ENCODE measurements at places on chromosomes 3 and 15.

- no peak for DNase-seq
Measured at GRCh38 chr15:25711164-25711563, 152.0 kb downstream of the ATP10A start.

DNA sequence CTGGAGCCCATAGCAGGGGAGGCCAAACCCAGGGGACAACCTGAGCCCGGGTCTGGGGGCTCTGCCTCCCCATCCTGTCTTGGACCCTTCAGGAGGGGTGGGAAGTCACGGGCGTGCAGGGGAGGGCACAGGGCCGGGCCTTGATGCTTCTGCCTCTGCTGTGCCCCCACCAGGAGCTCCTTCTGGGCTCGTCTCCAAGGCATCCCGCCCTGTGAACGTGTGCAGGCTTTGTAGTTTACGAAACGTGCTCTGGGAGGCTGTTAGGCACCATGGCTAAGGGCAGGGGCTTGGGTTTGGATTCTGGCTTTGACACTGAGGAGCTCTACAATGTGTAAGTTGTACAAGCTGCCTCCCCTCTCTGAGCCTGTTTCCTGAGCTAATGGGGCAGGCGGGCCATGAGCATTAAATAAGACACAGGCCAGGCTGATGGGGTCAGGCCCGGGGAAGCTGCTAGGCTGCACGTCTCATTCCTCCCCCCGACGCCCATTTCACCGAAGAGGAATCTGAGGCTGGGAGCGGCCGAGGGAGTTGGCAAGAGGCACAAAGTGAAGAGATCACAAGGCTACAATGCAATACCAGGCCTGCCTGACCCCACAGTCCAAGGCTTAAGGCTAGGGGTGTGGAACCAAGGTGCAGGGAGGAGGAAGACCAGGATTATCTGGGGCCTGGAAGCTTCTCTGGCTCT, 19.6 kb downstream of the PLXND1 start:
- no peak for DNase-seq

DNA sequence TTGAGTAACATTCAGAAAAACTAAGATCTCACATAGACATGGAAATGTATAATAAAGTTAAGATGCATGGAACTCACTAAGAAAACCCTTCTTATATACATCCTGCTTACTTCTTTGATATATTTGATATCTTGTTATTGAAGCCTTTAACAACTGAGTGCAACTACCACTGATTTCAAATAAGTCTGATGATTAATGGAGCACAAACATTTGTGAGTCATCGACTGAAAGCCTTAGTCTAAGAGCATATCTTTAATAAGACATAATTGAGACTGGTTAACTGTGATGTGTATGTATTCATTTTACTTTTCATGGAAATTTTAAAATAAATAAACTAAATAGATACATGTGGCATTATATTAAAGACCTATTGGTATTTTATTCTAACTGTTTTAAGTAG, 740.5 kb downstream of the EPHA3 start:
- no peak for DNase-seq

GRCh38 chr3:149848238-149848637, 35.2 kb downstream of the RNF13 start:
- DNase-seq: no peak

GRCh38 chr15:92914103-92914499, 14.0 kb downstream of the CHD2 start:
- DNase-seq: no peak

DNA sequence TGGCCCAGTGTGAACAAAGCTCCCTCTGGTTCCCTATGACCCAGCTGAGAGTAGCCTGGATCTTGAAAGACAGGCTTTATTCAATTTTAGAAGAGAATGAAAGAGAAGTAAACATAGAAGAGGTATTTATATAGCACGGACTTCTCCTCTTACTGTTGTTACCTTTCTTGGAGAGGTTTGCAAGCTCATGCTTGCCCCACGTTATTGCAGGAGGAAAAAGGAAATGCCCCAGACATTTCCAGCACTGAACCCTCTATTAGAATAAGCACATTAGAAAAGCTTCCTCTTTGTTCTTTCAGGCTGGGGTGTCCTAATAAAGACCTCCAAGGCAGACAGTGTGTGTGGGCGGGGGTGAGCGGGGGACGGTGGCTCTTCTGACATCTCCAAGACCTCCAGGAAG, 98.7 kb upstream of the AGBL1 start:
- DNase-seq: no peak

GRCh38 chr15:55897560-55898336, 95.7 kb downstream of the NEDD4 start:
- peak; percentile 63 for DNase-seq

DNA sequence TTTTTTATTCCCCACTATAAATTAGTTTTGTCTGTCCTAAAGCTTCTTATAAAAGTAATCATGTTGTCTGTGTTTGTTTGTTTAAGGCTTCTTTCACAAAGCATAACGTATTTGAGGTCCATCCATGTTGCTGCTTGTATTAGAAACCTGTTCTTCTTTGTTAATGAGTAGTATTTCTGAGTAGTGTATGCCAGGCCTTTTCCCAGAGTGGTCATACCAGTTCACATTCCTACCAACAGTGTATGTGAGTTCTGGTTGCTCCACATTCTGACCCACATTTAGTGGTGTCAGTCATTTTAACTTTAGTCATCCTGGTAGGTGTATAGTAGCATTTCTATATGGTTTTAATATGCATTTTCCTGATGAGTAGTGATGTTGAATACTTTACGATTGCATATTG, 98.6 kb downstream of the NEO1 start:
- no peak for DNase-seq

GRCh38 chr3:113575206-113575605, 42.9 kb downstream of the SIDT1 start:
- DNase-seq: no peak

DNA sequence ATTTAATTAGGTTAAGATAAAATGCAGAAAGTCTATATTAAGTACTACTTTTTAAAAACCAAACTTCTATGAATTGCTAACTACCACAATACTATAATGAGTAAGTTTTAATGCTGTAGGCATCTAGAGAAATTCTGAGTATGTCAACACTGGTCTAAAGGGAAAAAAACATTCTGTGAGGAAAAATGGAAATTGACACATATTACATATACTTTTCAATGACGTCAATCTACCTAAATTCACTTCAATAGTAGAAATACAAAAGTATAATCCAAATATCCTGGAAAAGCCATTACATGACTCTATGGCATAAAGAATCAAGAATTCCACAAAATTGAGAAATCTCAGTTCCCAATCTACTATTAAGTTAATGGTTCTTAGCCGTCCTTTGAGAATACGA, 2.2 kb downstream of the SECISBP2L start:
- no peak for DNase-seq

DNA sequence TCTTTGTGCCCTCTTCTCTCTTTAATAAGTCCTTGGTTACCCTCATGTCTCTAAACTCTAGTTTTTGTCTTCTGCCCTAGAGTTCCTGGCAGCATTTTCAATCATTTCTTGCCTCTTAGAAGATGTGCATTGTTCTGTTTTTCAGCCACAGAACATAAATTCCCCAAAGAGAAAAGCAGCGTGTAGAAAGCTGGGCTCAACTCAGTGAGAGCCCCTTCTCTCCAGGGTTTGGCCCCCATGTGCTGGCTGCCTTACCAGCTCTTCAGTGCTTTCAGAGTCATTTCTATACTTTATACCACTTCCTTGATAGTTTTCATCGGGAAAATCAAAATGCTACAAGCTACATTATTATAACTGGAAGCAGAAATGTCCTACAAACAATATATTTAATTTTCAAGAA, 369.1 kb upstream of the GRM7 start:
- no peak for DNase-seq

- no peak for DNase-seq
Measured at GRCh38 chr15:65772930-65773329, 19.2 kb downstream of the DENND4A start.

GRCh38 chr15:86139828-86140227, 60.2 kb downstream of the AGBL1 start:
- DNase-seq: peak; percentile 67

- no peak for DNase-seq
Measured at GRCh38 chr3:133371676-133372075, 28.2 kb upstream of the BFSP2 start.

GRCh38 chr3:151058740-151059139, 26.7 kb upstream of the MED12L start:
- DNase-seq: no peak

- no peak for DNase-seq
Measured at GRCh38 chr3:157573780-157574378, 70.7 kb upstream of the VEPH1 start.

GRCh38 chr3:171164067-171164465, 137.5 kb upstream of the SLC2A2 start:
- DNase-seq: no peak

DNA sequence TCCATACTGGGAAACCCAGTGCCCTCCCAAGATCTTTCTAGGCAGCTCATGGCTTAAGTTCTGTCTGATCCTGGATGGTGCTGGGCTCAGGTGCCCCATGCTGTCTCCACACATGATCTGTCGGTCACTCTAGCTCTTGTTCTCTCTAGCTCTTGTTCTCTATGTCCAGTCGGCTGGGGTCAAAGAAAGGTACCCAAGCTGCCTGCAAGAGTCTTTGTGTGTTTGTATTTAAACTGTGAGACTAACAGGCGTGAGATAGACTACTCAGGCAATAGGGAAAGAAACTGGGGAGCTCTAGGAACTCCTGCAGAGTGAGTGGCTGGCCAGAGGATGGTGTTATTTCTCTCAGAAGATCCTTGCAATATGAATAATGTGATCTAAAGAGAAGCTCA, 40.2 kb downstream of the GPR156 start:
- DNase-seq: no peak

GRCh38 chr15:101647251-101647650, 4.9 kb downstream of the TM2D3 start:
- no peak for DNase-seq

GRCh38 chr3:104245981-104246380, 1120.7 kb upstream of the ALCAM start:
- no peak for DNase-seq

- DNase-seq: no peak
Measured at GRCh38 chr3:43624619-43625305, 3.0 kb upstream of the ANO10 start.

DNA sequence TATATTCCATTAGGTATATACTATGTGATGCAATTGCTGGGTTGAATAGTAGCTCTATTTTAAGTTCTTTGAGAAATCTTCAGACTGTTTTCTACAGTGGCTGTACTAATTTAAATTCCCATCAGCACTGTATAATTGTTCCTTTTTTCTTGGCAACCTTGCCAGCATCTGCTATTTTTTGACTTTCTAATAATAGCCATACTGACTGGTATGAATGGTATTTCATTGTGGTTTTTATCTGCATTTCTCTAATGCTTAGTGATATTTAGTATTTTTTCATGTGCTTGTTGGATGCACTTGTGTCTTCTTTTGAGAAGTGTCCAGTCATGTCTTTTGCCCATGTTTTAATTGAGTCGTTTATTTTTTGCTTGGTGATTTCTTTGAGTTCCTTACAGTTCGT, 145.1 kb upstream of the PLSCR5 start:
- no peak for DNase-seq

- no peak for DNase-seq
Measured at GRCh38 chr3:9884555-9885165, 4.6 kb upstream of the CIDEC start.

- DNase-seq: no peak
Measured at GRCh38 chr15:29021857-29022256, 136.1 kb downstream of the APBA2 start.

- no peak for DNase-seq
Measured at GRCh38 chr3:138468451-138468850, 34.0 kb downstream of the ESYT3 start.

GRCh38 chr3:189702066-189702646, 71.0 kb downstream of the TP63 start:
- DNase-seq: no peak

DNA sequence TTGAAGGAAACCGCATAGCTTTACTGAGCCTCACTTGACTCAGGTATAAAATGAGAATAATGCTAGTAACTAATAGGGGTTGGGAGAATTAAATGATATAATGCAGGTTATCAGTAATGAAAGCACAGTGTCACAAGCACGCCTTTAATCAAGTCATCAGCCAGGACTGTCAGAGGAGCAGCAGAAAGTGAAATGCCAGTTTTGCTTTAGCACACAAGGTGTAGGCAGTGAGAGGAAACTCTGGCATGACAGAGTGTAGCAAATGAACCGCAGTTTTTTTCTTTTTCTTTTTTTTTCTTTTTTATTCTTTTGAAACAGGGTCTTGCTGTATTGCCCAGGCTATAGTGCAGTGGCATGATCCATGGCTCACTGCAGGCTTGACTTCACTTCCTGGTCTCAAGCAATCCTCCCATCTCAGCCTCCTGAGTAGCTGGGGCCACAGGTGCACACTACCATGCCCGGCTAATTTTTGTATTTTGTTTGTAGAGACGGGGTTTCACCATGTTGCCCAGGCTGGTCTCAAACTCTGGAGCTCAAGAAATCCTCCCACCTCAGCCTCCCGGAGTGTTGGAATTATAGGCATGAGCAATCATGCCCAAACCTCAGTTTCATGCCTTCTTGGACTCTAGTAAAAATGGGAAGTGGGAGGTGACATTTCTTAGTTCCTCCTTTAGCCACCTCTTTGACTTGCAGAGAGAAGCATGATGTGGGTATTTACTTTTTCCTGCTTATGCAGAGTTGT, 9.7 kb upstream of the SCAANT1 start:
- no peak for DNase-seq

DNA sequence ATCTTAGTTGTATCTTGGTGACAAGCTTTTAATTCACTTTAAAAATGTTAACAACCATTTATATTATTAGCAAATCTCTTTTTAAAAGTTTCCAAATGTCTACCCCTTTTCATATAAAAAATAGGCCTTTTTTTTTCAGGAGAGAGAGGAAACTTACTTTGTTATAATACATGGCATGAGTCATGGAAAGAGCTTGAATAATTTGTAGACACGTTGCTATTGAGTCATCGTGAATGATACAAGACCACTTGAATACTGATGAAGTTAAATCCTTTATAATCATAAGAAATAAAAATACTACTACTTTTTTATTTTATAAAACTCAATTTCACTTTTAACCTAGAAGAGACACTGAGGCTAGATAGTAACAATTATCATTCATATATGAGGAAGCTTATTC, 70.3 kb upstream of the BBX start:
- DNase-seq: no peak

- no peak for DNase-seq
Measured at GRCh38 chr3:137293086-137293485, 335.3 kb downstream of the IL20RB start.

DNA sequence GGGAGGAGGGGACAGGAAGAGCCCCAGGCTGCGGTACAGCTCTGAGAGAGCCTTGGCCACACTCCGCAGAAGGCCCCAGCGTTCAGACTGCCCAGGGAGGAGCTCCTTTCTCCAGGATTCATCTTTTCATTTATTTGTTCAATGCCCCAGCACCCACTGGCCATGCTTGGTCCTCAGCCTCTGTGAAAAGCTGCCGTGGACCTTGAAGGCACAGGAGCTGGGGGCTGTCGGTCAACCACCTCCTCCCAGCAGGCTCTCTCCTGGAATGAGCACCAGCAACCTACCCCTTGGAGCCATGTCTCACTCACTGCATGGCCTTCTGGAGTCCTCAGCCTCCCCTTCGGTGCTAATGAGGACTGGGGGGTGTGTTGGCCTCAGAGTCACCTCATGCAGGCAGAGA, 21.6 kb upstream of the PRR23E start:
- no peak for DNase-seq

GRCh38 chr15:72082176-72082575, 35.8 kb downstream of the MYO9A start:
- DNase-seq: no peak

GRCh38 chr15:29822684-29823459, 604 bp upstream of the TJP1 start:
- DNase-seq: peak; percentile 21

GRCh38 chr3:147383617-147384016, 22.7 kb downstream of the ZIC4 start:
- no peak for DNase-seq

All from HEK293T (cell line).